Fibroblast of pulmonary artery (primary cell): ENCODE measurements at places on chromosomes 12 and 14.
A peak's percentile ranks its signal among the peaks of the same experiment; 100 is the strongest.

DNA sequence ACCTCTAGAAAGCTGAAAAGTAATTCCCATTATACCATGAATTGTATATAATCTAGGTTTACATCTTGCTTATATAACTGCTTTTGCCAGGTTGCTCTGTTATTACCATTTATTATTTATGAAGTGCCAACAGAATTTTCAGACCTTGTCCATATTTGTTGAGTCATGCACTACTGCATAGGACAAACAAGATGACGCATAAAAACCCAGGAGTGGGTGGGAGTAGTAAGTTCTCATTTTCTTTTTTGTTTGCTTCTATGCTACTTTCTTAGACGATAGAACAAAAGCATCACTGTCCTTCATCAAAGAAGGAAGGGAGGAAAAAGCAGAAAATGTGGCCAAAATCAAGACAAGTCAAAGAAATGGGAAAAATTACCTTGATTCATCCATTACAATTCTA is 119.0 kb upstream of the RASSF8 start:
- DNase-seq: peak; percentile 78

GRCh38 chr14:35430459-35431199 is 26.1 kb upstream of the NFKBIA start:
- DNase-seq: no peak

GRCh38 chr14:59595071-59595470 is 18.5 kb upstream of the CCDC175 start:
- DNase-seq: no peak

DNA sequence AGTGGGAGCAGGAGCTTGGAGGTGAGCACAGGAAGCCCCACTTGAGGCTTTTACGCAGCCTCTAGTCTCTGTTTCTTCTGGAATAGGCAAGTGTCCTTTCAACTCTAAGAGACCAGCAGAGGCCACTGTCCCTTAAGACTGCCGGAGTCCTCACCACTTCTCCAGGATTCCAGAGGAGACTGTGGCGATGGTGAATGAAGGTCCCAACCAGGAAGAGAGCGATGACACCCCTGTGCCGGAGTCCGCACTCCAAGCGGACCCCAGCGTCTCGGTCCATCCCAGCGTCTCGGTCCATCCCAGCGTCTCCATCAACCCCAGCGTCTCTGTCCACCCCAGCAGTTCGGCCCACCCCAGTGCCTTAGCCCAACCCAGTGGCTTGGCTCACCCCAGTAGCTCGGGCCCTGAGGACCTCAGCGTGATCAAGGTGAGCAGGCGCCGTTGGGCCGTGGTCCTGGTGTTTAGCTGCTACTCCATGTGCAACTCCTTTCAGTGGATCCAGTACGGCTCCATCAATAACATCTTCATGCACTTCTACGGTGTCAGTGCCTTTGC is 442 bp downstream of the FLVCR2 start:
- DNase-seq: peak; percentile 50

GRCh38 chr12:6553051-6553868 is 2.6 kb downstream of the IFFO1 start:
- peak; percentile 87 for DNase-seq

DNA sequence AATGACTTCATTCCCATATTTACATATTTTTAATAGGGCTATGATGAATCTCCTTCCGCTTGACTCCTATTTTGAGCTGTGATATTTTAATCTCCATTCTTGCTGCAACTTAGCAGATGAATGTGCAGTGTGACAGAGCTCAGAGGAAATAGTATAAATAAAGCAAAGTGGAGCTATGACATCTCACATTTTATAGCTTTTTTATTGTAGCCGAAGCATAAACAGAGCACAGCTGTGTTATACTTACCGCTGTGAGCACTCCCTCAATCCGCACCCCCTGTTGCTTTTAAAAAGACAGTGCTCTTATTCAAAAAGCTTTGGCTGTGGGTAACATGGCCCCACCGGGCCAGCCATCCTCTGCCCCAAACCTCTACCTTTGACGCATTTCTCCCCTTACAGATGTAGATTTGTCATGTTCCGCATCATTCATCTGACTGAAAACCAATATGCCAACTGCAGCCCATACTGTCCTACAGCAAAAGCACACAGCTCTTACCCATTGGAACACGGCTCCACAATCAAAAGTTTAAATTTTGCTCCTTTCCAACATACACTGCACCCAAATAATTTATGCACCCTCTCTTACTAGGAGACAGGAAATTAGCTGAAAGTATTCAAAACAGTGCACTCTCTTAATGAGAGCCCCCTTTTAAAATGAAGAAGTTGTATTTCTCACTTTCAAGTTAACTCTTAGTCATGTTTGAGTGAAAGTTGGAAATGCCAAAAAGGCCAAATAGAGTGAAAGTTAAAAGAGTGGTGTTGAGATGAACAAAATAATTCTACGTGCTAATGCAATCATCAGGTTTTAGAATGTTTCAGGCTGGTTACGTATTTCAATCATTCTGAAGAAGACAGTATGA is 429.3 kb upstream of the SOX5 start:
- DNase-seq: no peak

GRCh38 chr12:77685112-77685511 is 145.6 kb upstream of the NAV3 start:
- peak; percentile 86 for DNase-seq

DNA sequence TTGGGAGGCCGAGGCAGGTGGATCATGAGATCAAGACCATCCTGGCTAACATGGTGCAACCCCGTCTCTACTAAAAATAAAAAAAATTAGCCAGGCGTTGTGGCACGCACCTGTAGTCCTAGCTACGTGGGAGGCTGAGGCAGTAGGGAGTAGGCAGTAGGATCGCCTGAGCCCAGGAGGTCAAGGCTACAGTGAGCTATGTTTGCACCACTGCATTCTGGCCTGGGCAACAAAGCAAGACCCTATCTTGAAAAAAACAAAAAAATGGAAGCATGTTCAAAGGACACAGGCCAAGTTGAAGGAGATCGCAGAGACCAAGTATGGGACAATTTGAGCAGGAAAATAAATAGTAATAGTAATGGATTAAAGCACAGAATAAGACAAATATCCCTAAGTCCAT is 14.2 kb downstream of the NCAPD2 start:
- DNase-seq: no peak

DNA sequence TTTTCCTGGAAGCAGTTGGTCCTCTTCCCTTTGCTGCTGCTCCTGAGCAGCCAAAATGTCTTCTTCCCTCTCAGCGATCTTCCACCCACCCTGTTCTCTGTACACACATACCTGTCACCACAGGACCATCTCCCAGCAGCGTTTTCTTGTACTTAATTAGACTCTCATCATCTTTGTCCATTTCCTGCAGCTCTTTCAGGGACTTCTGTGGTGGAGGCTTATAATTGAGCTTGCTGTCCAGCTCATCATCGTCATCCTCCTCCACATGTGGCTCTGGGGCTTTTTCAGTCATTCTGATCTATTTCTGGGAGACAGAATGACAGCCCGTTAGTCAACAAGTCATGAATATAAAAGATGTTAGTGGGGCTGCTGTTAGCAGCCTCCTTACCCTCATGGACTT is 11.0 kb downstream of the ARHGDIB start:
- DNase-seq: no peak

- DNase-seq: no peak
These were observed 145.5 kb downstream of the PRKCH start for GRCh38 chr14:61466905-61467280.

DNA sequence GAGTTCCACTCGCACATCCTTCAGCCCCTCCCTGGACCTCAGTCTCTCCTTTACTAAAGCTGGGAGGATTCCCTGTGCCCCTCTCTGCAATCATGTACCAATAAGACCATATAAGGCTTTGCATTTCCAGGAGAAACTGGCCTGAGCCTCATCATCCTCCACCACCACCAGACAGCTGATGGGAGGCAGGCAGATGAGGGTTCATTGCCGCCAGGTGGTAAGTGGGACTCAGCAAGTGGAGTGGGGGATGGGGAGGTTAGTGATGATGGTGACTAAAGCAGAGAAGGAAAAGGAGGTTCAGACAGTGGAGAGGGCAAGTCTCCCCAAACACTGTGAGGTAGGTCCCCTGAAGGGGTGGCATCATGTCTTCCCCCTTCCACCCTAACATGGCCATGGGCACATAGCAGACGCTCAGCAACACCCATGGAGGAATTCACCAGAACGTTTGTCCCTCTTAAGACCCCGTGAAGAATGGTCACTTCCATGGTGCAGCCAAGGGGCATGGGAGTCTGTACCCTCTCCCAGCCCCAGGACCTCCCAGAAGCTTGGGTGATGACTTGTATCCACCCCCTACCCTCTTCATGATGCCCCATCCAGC is 4.5 kb upstream of the TNFRSF1A start:
- no peak for DNase-seq

- no peak for DNase-seq
These were observed 345.2 kb upstream of the KITLG start for GRCh38 chr12:88925454-88925853.

GRCh38 chr14:100222224-100223093 is 16.5 kb upstream of the YY1 start:
- DNase-seq: no peak

DNA sequence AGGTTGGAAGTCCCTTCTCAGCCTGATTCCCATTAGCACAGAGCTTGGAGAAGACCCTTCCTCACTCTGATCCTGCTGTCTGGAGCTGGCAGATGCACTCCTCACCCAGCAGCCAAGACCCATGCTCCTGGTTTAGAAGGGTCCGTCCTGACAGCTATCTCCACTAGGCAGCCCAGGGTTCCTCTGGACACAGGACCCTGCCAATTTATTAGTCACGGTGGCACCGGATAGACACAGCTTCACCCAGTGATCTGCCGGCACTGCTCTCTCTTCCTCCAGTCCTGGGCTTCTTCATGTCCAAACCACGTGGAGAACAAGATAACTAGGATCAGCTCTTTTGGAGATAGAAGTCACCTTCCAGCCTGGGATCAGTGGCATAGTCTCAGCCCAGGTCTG is 26.2 kb upstream of the TCL1B start:
- no peak for DNase-seq
